ENCODE measurements at places on chromosomes 1 and 21.

DNA sequence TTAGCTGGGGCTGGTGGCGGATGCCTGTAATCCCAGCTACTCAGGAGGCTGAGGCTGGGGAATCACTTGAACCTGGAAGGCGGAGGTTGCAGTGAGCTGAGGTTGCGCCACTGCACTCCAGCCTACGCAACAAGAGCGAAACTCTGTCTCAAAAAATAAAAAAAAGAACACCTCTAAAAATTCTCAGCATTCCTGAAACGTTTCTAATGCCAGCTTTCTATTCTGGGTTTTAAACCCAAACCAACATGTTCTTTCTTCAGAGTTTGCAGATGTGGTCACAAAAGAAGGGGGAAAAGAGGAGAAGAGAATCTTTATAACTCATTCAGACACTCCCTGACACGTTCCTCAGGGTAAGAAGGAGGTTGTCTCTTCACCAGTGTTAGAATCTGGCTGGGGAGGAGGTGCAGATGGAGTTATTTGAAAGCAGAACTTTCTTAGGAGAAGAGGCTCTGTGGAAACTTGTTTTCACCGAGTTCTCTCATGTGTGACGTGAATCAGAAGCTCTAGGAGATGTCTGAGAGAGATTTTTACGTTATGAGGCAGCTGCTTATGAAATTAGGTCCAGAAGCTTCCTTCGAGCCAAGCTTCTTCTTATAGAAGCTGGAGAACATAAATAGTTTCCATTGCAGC is 17.8 kb upstream of the CNR2 start:
- DNase-seq = no peak

DNA sequence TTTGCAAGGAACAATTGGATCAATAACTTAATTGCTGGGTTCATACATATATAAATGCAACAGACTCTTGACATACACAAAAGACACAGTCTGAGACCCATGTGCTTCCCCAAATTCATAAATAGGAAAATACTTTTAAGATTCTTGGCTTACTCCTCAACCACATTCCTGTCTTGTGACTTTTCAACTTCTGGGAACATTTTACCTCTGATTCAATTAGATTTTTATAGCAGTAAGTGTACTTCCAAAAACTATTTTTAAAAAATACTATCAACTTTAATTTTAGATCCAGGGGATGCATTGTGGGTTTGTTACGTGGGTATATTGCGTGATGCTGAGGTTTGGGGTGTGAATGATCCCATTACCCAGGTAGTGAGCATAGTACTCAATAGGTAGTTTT is 406.7 kb downstream of the RPS6KC1 start:
- DNase-seq = no peak

GRCh38 chr1:94753171-94753972 is 66.8 kb upstream of the SLC44A3 start:
- DNase-seq = no peak

DNA sequence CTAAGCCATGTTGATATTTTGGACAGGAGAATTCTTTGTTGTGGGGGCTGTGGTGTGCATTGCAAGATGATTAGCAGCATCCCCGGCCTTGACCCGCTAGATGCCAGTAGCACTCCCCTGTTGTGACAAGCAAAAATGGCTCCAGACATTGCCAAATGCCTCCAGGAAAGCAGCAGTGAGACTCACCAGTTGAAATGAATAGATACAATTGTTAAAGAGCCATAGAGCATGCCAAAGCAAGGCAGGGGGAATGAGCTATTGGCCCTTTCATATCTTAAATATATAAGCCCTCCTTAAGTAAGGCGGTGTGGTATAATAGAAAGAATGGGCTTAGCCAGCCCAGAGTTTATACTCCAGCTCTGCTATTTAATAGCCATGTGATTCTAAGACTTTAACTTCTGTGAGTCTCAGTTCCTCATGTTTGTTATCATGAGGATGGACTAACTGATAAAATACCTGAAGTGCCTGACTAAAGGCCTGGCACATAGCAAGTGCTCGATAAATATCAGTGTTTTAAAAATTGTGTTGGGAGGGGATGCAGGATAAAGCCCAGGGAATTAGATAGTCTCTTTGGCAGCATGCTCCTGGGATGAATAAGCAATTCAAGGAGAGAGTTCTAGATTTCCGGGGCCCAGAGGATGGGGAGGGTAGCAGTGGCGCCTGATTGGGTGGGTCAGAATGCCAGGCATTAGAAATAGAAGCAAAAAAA is 21.1 kb upstream of the RGS4 start:
- no peak for DNase-seq

DNA sequence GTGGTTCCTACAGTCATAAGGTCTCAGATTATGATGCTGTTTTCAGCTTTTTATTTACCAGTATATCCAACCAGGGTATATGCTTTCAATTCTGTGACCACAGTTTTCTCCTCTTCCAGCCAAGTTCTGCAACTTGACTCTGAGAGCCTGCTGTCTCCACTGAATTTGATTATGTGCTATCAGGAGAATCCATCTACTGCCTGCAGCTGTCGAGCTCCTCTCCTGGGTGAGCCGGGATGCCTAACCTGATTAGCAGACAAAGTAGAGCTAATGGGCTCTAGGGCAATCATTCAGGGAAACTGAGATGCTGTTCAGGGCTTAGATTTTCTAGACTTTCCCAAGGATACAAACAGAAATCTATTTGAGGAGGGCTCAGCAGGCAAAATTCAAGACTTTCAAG is 271.5 kb upstream of the BEND5 start:
- no peak for DNase-seq

GRCh38 chr1:239987103-239987745 is 104.5 kb upstream of the FMN2 start:
- peak; percentile 34 for DNase-seq

GRCh38 chr1:7810395-7810794 is 26.3 kb downstream of the PER3 start:
- no peak for DNase-seq

GRCh38 chr21:45846373-45847160 is 135.0 kb upstream of the COL6A1 start:
- DNase-seq = no peak

GRCh38 chr1:39210649-39211048 is 6.2 kb downstream of the MACF1 start:
- no peak for DNase-seq

GRCh38 chr21:28867401-28867800 is 125.3 kb downstream of the LTN1 start:
- no peak for DNase-seq

- no peak for DNase-seq
Measured at GRCh38 chr1:212529211-212529741, 79.3 kb upstream of the ATF3 start.

DNA sequence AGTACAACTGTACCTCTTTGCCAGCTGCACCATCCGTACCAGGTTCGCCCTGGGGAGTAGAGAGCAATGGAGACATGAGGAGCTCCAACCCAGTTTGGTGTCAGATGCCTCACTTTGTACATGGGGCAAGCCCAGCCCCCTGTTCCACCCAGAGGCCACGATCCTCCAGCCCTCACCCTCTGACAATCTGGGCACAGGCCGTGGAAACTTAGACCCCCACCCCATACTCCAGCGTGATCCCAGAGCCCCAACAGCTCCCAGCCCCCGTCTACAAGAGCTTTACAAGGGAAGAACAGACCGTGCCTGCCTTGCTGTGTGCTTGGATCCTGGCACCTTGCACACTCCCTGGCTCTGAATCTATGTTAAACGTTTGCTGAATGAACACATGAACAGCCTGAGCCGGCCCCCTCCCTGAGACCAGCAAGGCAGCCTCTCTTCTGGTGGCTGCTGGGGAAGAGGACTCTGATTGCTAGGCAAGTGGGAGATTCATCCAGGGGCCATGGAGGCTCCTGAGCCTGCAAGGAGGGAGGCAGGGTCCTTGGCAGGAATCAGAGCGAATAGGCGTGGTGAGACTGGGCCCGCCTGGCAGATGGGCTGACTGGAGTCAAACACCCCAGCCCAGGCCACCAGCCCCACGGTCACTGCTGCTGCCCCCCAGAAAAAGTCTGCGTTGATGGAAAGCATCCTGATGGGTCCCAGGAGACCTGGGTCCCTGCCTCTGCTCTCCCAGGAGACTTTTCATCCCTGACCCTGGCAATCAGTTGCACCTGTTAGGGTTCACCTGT is 12.5 kb upstream of the PEF1 start:
- DNase-seq = no peak

- no peak for DNase-seq
Measured at GRCh38 chr1:7821282-7821681, 31.6 kb downstream of the UTS2 start.

GRCh38 chr1:165397944-165398343 is 41.4 kb upstream of the LMX1A start:
- no peak for DNase-seq

DNA sequence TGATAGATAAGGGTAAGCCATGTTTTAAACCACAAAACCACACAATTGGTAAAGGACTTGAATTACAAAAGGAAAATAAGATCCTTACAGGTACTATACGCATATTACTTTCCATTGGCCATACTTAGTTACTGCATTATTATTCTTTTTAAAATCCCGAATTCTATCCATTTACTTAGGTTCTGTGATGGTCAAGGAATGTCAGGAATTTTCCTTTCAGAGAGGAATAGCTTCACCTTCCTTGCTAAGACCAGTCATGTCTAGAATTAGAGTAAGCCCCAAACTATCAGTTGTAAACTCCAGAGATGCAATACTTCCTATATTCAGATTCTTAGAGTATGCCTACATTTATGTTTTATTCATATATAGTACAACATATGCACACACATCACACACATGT is 13.7 kb downstream of the EFCAB7 start:
- DNase-seq = no peak

- DNase-seq = no peak
Measured at GRCh38 chr1:96688767-96689166, 32.8 kb upstream of the PTBP2 start.

DNA sequence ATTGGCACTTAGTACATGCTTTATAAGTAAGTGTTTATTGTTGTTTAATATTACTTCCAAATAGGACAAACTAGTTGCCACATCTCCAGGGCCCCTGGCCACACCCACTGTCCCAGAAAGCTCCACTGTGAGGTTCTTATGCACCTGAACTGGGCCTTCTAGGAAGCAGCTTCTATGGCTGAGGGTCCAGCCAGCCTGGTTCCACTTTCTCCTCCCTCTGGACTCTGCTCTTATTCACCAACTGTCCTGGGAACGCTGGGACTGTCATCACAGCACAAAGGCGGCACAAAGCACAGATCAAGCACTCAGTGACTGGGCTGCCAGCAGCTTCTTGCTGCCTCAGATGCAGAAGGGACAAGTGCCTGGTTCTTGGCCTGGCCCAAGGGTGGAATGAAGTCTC is 29.6 kb upstream of the ZNF648 start:
- DNase-seq = no peak

DNA sequence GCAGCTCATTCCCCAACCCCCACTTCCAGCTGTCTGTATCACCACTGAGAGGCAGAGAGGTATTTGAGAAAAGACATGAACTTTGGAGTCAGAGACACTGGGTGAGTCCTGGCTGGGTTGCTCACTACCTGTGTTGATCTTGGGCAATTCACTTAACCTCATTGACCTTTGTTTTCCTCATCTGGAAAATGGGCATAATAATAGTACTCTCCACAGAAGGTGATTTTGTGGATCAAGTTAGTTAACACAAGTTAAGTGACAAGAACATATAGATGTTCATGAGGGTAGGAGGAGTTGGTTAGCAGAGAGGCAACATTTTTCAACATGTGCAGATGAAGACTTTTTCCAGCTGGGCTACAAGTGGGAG is 17.1 kb upstream of the ETV3L start:
- DNase-seq = no peak

DNA sequence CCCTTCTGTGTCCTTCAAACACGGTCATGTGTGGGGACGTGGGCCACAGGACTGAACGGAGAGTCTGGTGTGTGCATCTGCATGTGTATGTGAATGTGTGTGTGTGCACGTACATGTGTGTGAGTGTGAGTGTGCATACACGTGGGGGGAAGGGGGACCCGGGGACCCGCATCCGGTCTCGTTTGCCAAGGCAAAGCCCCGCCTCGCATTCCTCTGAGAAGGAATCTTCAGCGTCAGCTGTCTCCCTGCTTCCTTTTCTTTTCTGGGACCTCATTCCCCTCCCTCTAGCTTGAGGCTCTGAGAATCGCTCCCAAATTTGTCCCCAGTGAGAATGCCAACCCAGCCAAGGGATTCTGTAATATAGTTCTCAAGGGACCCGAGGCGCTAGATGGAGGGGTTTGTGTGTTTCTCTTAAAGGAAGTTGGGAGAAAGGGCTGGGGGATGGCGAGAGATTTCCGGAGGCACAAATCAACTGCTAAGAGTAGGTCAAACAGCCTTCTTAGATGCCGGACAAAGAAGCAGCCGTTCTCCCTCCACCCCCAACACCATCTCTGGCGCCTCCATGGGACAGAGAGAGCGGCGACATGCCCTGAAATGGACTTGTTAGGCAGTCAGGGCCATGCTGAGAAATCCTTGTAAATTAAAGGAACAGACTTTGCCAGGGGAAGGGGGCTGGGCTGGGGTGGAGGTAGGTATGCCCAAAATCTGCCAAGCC is 6.6 kb downstream of the IFFO2 start:
- no peak for DNase-seq

GRCh38 chr1:179870870-179871269 is 6.7 kb downstream of the TOR1AIP2 start:
- DNase-seq = no peak

GRCh38 chr21:34126269-34126668 is 52.9 kb downstream of the MRPS6 start:
- no peak for DNase-seq

DNA sequence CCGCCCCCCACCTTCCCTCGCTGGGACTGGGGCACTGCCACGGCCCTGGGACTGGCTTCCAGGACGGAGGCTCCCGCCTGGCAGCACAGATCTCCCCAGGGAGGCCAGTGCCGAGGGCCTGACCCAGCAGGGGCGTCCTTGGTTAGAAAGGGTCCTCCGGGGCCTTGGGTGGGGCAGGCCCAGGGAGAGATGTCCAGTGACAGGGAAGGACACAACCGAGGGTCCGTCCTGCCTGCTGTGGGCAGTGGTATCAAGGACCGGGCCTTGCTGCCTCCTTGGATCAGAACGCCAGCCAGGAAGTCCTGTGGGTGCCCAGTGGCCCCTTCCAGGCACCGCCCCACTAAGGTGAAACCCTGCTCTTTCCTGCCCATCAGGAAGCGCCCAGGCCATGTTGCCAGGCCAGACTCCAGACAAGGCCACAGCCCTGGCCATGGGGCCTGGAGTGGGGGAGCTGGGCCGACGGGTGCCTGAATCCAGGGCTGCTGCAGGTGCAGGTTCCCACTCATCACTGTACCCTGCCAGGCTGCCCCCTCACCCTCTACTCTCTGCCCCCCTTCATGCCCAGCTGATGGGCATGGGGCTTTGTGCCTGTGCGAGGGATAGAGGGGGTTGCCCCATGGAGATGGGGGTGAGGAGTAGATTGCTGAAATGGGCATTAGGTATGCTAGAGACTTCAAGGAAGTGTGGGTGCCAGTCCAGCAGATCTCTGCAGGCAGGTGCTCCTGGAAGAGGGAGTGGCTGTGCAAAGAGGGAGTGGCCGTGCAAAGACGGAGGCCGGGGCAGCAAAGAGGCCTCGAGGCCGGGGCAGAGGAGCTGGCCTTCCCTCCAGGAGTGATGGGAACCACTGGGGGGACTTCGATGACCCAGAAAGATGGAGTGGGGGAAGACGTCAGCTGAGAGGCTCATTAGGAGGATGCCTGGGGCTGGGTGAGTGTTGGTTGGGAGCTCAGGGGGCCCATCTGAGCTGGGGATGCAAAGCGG is 2.2 kb upstream of the PRKCZ start:
- no peak for DNase-seq
